Thyroid gland (tissue), 4 donors: ENCODE measurements at places on chromosomes 11 and 22. TPM values are rescaled to one million over a fixed set of nuclear protein-coding genes. Genes with fewer than 3 reads are reported as not detected.

GRCh38 chr11:3104051-3104714, 47.0 kb upstream of the CARS1 start:
- H3K27me3 ChIP-seq: no peaks in the 10 kb centered on the region
- no peaks in the 10 kb centered on the region for H3K4me1 ChIP-seq
- H3K4me3 ChIP-seq: no peak overlapping the region

- no peak for DNase-seq
- H3K4me1 ChIP-seq: peaks cover 2% of the 10 kb centered on the region
- no peaks in the 10 kb centered on the region for H3K27me3 ChIP-seq
- no peak overlapping the region for H3K4me3 ChIP-seq
Observed at GRCh38 chr11:117421476-117421875, 93.8 kb downstream of the CEP164 start.

DNA sequence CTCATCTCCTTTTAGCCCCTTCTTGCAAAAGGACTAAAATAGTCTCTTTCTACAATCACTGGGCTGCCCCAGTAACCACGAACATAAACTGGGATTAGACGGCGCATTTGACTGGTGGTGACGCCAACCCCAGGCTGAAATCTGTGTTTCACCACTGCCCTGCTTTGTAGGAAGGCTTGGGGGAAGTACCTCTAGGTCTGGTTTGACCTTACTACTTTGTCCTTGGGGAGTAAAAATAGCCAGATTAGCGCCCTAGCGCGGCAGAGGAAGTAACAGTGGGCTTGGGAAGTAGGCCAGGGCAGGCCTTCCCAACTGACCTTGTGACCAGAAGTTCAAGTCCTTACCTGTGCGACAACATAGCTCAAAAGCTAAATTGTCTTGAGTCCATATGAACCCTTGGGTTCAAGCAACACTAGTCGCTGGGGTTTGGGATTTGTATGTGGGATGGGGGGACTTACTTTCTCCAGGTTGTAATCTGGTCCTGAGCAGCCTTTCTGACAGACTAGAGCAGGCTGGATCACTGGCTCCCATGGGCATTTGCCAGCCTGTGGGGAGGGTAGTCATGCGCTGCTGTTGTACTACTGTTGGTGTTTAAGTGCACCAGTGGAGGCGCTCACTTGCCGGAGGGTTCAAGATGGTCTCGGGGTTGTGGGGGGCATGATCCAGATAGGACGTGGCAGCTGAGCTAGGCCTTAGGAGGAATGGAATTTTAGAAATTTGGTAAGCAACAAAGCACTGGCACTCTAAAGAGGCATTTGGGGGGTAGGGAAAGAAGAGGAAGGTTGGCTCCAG, 953 bp upstream of the PACS1 start:
- H3K27ac ChIP-seq: peak overlapping the region; percentile 92
- peaks cover 27% of the 10 kb centered on the region for H3K4me1 ChIP-seq
- peak; percentile 87 for DNase-seq
- peaks cover 40% of the 10 kb centered on the region for H3K36me3 ChIP-seq
- H3K4me3 ChIP-seq: peak overlapping the region; percentile 70

GRCh38 chr11:9313648-9314290, 624 bp downstream of the TMEM41B start:
- peaks cover 17% of the 10 kb centered on the region for H3K4me1 ChIP-seq
- no peaks in the 10 kb centered on the region for H3K36me3 ChIP-seq
- DNase-seq: peak; percentile 35
- peak overlapping the region; percentile 69 for H3K27ac ChIP-seq
- peak overlapping the region; percentile 100 for H3K4me3 ChIP-seq

GRCh38 chr11:32829680-32830412, at the start of gene PRRG4:
PRRG4 (plus strand) TSS chr11:32829927; CDS start chr11:32830530, 603 bp downstream.
- peak within 1 kb of the TSS; percentile 20 for H3K4me3 ChIP-seq
- DNase-seq: peak; percentile 92
- H3K36me3 ChIP-seq: no peaks in the 10 kb centered on the region
- H3K27ac ChIP-seq: peak within 1 kb of the TSS; percentile 77

DNA sequence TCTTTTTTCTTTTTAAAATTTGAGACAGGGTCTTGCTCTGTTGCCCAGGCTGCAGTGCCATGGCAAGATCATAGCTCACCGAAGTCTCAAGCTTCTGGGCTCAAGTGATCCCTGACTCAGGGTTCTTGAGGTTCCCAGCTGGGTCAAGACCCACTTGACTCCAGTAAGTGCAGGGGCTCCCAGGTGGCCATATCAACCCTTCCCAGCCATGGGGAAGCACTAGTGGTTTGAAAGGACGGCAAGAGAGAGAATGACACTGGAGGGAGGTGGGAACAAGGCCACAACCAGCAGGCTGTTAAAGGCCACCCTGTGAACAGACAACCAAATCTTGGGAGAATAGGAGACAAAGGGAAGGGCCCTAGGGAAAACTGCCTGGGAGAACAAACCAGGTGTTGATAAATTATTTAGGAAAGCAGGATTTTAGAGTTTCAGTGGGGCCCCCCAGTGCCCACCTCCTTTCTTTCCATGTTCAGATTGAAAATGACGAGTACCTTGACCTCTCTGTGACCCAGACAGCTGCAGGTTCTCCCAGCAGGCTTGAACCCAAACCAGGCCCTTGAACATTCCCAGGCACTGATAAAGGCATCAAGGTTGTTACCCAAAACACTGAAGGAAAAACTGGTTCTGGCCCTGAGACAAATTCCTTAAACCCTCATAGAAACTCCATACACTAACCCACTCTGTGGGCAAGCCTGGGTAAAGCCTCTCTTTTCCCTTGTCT, 28.8 kb downstream of the KLHL22 start:
- no peak for DNase-seq
- H3K4me1 ChIP-seq: peaks cover 12% of the 10 kb centered on the region
- no peak overlapping the region for H3K4me3 ChIP-seq
- H3K36me3 ChIP-seq: peaks cover 8% of the 10 kb centered on the region

Gene RASD2
- 0.13 TPM for total RNA-seq

DNA sequence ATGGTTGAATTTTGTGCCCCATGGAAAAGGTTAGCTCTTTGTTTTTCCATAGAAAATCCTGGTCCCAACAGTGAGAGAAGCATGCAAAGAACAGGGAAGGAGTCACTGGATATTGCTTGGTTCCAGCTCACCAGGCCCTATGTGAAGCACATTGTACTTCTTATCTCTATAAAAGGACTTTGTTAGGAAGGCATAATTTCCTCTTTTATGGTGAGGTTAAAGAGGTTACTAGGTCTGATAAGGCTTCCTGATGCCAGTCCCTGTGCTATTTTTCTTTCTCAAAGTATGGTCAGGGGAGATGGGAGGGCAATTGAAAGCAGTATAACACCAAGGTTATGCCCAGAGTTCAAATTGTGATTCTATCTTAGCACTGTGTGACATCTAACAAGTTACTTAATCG, 162.6 kb downstream of the KIF18A start:
- H3K36me3 ChIP-seq: no peaks in the 10 kb centered on the region
- DNase-seq: no peak
- H3K4me3 ChIP-seq: no peak overlapping the region
- no peaks in the 10 kb centered on the region for H3K27me3 ChIP-seq
- H3K4me1 ChIP-seq: no peaks in the 10 kb centered on the region
- no peak overlapping the region for H3K27ac ChIP-seq

DNA sequence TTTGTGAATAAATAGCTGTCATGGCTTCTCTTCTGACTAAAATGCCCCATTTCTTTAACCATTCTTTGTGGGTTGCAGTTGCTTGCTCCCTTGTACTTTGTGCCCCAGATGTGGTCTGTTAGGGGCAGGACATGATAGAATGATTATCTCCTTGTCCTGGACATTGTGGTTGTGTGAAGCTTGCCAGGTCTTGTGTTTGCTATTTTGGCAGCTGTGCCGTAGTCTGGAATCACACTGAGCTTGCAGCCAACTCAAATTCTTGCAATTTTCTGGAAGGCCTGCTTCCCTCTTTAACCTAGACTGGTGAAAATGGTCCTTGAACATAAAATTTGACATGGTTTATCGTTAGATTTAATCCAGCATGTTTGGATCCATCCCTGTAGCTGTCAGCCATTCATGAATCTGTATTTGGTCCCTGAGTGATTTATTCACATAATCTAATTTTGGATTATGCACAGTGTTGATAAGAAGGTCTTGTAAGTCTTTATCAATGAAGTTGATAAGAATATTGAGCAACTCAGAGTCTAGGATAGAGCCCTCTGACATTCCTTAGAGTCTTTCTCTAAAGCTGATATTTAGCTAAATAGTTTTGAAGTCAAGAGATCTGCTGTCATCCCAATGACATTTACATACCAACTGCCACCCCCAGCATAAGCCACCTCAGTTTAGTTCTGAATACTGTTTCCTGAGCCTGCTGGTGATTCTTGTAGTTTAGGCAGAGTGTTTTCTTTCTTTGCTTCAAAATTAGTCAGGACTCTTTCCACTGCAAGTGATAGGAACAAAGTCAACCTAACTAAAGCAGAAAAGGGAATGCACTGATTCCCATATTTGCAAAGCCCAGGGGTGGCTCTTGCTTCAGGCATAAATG, 9.8 kb downstream of the SPON1 start:
- no peak overlapping the region for H3K27ac ChIP-seq
- no peak overlapping the region for H3K4me3 ChIP-seq
- no peak for DNase-seq
- no peaks in the 10 kb centered on the region for H3K4me1 ChIP-seq
- H3K36me3 ChIP-seq: no peaks in the 10 kb centered on the region

GRCh38 chr11:96905663-96906062, 515.9 kb downstream of the JRKL start:
- no peak for DNase-seq
- no peaks in the 10 kb centered on the region for H3K4me1 ChIP-seq
- no peak overlapping the region for H3K27ac ChIP-seq
- no peaks in the 10 kb centered on the region for H3K36me3 ChIP-seq
- no peaks in the 10 kb centered on the region for H3K27me3 ChIP-seq
- H3K4me3 ChIP-seq: no peak overlapping the region

DNA sequence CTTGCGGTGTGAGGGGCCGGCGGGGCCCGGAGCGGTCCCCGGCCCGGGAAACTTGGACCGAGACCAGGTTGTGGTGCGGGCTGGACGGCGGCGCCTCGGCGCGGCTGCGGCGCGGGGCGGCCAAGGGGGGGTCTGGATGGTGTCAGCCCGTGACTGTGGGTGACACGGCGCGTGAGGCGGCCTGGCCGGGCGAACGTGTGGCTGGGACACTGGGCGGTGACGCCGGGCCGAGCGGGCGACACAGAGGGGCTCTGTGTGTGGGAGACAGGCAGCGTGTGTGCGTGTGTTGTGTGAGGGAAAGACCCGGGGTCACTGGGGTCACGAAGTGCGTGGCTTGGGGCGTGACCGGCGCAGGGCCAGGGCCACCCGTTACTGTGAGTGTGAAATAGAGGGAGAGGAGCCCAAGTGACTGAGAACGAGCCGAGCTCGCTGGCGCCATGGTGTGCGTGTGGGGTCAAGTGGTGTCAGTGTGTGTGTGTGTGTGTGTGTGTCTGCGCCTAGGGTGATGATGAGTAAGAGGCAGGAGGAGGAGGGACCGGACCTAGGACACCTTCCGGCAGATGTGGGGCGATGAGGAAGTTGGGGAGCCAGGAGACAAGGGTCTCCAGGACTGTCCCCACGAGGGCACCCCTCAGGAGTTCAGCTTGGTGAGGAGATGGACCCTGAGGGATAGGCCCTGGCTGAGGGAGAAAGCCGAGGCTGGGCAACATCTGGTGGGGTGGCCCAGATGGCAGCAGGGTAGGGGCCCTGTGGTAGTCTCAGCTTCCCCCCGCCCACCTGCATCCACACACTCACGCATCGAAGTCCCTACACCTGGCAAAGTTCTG, 817 bp downstream of the RELT start:
- peaks cover 15% of the 10 kb centered on the region for H3K4me1 ChIP-seq
- H3K36me3 ChIP-seq: no peaks in the 10 kb centered on the region
- DNase-seq: peak; percentile 38
- H3K27ac ChIP-seq: peak overlapping the region; percentile 47
- no peaks in the 10 kb centered on the region for H3K27me3 ChIP-seq

Gene TCN1
- total RNA-seq: not detected

DNA sequence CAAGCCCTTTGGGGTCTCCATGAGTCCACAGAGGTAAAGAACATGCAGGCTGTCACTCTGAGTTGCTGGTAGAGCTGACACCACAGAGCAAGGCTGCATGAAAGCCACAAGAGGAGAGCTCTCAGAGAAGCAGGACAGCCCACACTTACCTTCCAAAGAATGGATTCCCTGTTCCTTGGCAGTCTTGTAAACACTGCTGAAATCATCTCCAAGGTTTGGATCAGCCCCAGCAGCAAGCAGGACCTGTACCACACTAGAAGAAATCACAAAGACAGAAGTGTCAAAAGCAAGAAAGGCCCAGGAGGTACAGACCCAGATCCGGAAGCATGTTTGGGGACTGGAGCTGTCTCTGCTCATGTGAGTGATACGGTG, 54.2 kb downstream of the CLPB start:
- peak; percentile 64 for DNase-seq
- H3K4me3 ChIP-seq: no peak overlapping the region
- H3K27ac ChIP-seq: peak overlapping the region; percentile 80
- H3K4me1 ChIP-seq: peaks cover 35% of the 10 kb centered on the region
- H3K36me3 ChIP-seq: no peaks in the 10 kb centered on the region

Gene TMPRSS6
- total RNA-seq: not detected

DNA sequence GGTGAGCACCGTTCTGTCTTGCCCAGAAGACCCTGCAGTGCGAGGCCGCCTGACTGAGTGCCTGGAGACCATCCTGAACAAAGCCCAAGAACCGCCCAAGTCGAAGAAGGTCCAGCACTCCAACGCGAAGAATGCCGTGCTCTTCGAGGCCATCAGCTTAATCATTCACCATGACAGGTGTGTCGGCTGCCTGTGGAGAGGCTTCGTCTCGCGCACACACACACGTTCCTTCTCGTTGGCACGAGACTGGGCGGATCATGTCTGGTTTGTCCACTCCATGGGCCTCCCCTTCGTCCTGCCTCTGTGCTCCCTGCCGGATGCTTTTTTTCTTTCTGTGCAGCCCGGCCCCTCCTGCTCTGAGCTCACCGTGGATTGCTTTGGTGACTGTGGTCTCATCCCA, 51.1 kb downstream of the MUC6 start:
- H3K4me1 ChIP-seq: peaks cover 26% of the 10 kb centered on the region
- peaks cover 57% of the 10 kb centered on the region for H3K36me3 ChIP-seq
- H3K27ac ChIP-seq: no peak overlapping the region
- DNase-seq: no peak
- no peaks in the 10 kb centered on the region for H3K27me3 ChIP-seq

DNA sequence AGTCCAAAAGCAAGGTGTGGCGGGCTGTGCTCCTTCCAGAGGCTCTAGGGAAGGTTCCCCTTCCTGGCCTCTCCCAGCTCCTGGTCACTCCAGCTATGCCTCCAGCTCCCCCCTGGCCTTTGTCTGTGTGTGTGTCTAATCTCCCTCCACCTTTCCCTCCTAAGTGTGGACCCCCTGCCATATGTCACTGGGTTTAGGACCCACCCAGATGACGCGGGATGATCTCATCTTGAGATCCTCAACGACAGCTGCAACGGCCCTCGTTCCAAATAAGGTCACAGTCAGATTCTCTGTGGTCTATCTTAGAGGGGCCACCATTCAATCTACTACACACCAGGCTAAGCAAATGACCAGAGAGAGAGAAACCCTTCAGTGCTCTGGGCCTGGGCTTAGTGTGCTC, 107.9 kb downstream of the ARHGAP8 start:
- H3K36me3 ChIP-seq: no peaks in the 10 kb centered on the region
- no peaks in the 10 kb centered on the region for H3K4me1 ChIP-seq
- no peak for DNase-seq
- H3K27ac ChIP-seq: no peak overlapping the region
- H3K27me3 ChIP-seq: no peaks in the 10 kb centered on the region
- H3K4me3 ChIP-seq: no peak overlapping the region

- no peaks in the 10 kb centered on the region for H3K27me3 ChIP-seq
- H3K27ac ChIP-seq: peak overlapping the region; percentile 18
- no peaks in the 10 kb centered on the region for H3K36me3 ChIP-seq
- DNase-seq: no peak
Observed at GRCh38 chr11:44760917-44761550, 34.3 kb downstream of the TSPAN18 start.
